ENCODE measurements at places on chromosomes 12 and 14. TPM values are rescaled to one million over a fixed set of nuclear protein-coding genes. Genes with fewer than 3 reads are reported as not detected.

The TSPAN19 gene
- not detected for total RNA-seq

The CFAP73 gene
- not detected for total RNA-seq

The INSM2 gene
- not detected for total RNA-seq

The CD163L1 gene
- not detected for total RNA-seq

The KRT79 gene
- not detected for total RNA-seq

The NTF3 gene
- 1.5 TPM for total RNA-seq

The CSRP2 gene
- 36.7 TPM for total RNA-seq

The CPNE6 gene
- total RNA-seq, result not detected

The CARMIL3 gene
- 0.17 TPM for total RNA-seq

The ADAM21 gene
- total RNA-seq, result 0.66 TPM

The SLC4A8 gene
- 3.3 TPM for total RNA-seq

The RNU4-1 gene
- under 0.01 TPM for total RNA-seq

The TMEM179 gene
- total RNA-seq, result under 0.01 TPM

GRCh38 chr14:51547260-51547659 is 104.5 kb upstream of the FRMD6 start:
- H3K36me3 ChIP-seq, result no peaks in the 10 kb centered on the region
- H3K4me3 ChIP-seq, result no peak overlapping the region
- peaks cover 24% of the 10 kb centered on the region for H3K4me1 ChIP-seq
- H3K27me3 ChIP-seq, result no peaks in the 10 kb centered on the region
- peak overlapping the region; percentile 76 for H3K27ac ChIP-seq
- peak; percentile 100 for DNase-seq

DNA sequence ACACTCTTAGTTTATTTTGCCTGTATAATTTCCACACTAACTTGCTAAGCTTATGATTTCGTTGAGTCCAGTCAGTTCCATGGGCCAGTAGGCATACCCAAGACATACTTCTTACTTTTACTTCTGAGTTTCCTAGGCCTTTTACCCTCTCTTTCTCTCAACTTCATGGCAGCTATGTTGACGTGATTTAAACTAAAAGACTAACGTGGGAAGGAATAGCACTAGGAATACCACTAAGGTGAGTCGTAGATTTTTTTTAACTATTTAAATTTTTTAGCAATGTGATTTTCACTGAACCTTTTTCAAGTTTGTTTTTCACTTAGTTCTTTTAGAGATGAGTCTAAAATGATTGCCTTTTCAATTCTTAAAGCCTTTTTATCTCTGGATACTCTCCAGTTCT is 793.5 kb upstream of the NOVA1 start:
- no peak overlapping the region for H3K4me3 ChIP-seq
- no peak overlapping the region for H3K27ac ChIP-seq
- H3K36me3 ChIP-seq, result no peaks in the 10 kb centered on the region

DNA sequence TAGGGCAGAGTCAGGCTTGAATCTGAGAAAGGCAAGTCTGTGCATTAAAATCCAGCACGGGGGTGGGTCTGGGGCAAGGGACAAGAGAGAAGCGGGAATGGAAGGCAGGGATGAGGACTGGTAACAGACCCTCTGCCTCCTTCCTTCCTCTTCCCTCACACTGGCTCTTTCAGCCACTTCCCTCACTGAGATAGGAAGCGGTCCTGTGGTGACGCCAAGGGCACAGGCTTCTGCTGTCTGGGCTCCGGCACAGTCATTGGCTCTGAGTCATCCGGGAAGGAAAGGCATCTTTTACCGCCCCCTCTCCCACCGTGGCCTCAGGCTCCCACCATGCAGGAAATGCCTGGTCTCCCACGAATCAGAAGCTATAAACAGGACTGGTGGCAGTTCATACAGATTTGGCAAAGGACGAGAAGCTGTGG is 70.2 kb downstream of the ETV6 start:
- DNase-seq, result peak; percentile 99
- no peaks in the 10 kb centered on the region for H3K27me3 ChIP-seq
- no peaks in the 10 kb centered on the region for H3K36me3 ChIP-seq
- H3K4me3 ChIP-seq, result no peak overlapping the region
- peak overlapping the region; percentile 67 for H3K27ac ChIP-seq

DNA sequence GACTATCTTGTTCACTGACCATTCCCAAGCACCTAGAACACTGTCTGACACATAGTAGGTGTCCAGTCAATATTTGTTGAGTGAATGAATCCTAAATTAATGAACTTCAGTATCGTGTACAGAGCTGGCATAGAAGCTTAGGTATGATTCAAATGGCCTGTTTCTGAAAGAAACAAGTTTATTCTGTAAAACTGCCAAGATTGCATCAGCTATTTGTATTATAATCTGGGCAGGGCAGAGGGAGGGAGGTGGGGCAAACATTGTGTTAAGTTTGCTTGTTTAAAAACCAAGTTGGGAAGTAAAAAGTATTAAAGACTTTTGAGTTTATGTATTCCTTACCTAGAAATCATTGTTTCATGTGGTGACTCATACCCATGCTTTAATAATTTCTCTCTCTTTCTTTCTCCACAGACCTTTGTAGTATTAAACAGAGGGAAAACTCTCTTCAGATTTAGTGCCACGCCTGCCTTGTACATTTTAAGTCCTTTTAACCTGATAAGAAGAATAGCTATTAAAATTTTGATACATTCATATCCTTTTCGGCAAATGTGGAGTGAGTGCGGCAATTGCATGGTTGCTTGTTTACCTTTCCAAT is 92.8 kb downstream of the SCN8A start:
- no peak overlapping the region for H3K27ac ChIP-seq
- H3K36me3 ChIP-seq, result no peaks in the 10 kb centered on the region
- H3K4me3 ChIP-seq, result no peak overlapping the region

- H3K27me3 ChIP-seq, result no peaks in the 10 kb centered on the region
- no peak overlapping the region for H3K4me3 ChIP-seq
- peak overlapping the region; percentile 37 for H3K27ac ChIP-seq
These were observed 74.9 kb upstream of the ATP2B1 start for GRCh38 chr12:89783359-89784060.

DNA sequence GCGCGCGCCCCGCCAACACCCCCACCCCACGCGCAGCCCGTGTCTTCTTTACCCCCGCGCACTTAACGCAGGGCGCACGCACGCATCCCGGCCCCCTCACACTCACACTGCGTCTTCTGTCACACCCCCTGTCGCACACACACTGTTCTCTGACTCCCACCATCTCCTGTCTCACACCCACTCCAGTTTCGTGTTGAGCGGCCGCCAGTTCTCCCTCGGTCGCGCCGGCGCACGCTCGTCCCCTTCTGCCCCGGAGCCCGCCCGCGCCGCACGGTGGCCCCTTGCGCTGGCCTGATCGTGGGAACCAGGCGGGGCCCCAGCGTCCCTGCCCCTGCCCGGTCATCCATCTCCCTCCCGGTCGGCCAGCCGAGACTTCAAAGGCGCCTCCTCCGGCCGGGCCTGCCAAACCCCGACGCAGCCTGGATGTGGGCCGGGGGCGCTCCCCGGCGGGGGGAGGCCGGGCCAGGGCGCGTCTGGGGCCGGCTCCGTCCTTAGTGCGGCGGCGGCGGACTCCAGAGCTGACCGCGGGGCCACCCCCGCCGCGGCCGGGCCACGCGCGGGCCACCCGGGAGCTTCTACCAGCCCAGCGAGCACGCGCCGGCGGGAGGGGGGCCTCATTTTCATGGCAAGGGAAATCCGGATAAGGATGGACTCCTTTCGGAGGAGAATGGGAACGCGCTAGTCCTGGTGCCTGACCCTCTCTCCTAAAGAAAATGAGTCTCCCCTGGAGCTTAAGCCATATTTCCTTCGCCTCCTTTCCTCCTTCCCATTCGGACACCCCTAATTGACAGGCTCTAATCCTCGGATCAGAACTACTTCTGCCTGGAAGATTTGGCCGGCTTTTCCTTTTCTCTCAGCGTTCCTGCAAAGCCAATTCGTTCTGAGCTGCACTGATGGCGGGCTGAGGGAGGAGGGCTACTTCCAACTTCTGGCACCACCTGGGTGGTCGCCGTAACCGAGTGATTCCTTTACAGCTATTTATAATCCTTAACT is 82.0 kb upstream of the HMGA2 start:
- H3K4me1 ChIP-seq, result no peaks in the 10 kb centered on the region
- peak overlapping the region; percentile 67 for H3K4me3 ChIP-seq
- H3K36me3 ChIP-seq, result no peaks in the 10 kb centered on the region
- peak; percentile 53 for DNase-seq
- H3K27ac ChIP-seq, result peak overlapping the region; percentile 82

- peak overlapping the region; percentile 70 for H3K4me3 ChIP-seq
- no peaks in the 10 kb centered on the region for H3K27me3 ChIP-seq
- peaks cover 23% of the 10 kb centered on the region for H3K4me1 ChIP-seq
- H3K27ac ChIP-seq, result no peak overlapping the region
- no peak for DNase-seq
- H3K36me3 ChIP-seq, result peaks cover 2% of the 10 kb centered on the region
These were observed 1.8 kb downstream of the ITGA7 start for GRCh38 chr12:55705782-55706402.

DNA sequence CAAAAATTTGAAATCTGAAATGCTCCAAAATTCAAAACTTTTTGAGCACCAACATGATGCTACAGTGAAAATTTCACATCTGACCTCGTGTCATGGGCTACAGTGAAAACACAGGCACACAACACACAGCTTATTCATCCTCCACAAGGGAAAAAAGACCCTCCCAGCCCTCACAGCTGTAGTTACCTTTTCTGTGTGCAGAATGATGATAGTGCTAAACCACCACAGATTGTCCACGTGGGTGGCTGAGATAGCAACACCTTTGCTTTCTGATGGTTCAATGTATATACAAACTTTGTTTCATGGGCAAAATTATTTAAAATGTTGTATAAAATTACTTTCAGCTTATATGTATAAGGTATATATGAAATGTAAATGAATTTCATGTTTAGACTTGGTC is 46.8 kb downstream of the FRS2 start:
- H3K36me3 ChIP-seq, result no peaks in the 10 kb centered on the region
- H3K4me1 ChIP-seq, result peaks cover 7% of the 10 kb centered on the region
- H3K27me3 ChIP-seq, result no peaks in the 10 kb centered on the region

- H3K27ac ChIP-seq, result no peak overlapping the region
- no peaks in the 10 kb centered on the region for H3K27me3 ChIP-seq
- no peaks in the 10 kb centered on the region for H3K36me3 ChIP-seq
- H3K4me1 ChIP-seq, result no peaks in the 10 kb centered on the region
- no peak overlapping the region for H3K4me3 ChIP-seq
These were observed 1063.1 kb downstream of the BCL11B start for GRCh38 chr14:98208943-98209342.

DNA sequence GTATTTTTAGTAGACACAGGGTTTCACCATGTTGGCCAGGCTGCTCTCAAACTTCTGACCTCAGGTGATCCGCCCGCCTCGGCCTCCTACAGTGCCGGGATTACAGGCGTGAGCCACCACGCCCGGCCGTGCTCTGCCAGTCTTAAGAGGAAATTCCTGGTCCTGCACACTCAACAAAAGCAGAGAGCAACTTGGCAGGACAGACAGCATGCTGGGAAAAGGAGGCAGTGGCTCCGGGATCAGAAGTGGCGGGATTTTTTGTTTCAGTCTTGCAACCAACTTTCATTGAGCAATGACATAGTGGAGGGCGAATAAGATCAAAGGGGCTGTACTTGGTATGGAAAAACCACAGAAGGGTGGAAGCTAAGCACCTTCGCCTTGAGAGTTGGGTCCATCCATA is 2.1 kb downstream of the CKAP4 start:
- peak; percentile 63 for DNase-seq
- H3K4me1 ChIP-seq, result peaks cover 10% of the 10 kb centered on the region
- H3K27me3 ChIP-seq, result no peaks in the 10 kb centered on the region

GRCh38 chr14:101334656-101335055 is 226.6 kb upstream of the DIO3 start:
- no peak overlapping the region for H3K4me3 ChIP-seq
- H3K36me3 ChIP-seq, result no peaks in the 10 kb centered on the region
- no peaks in the 10 kb centered on the region for H3K27me3 ChIP-seq

DNA sequence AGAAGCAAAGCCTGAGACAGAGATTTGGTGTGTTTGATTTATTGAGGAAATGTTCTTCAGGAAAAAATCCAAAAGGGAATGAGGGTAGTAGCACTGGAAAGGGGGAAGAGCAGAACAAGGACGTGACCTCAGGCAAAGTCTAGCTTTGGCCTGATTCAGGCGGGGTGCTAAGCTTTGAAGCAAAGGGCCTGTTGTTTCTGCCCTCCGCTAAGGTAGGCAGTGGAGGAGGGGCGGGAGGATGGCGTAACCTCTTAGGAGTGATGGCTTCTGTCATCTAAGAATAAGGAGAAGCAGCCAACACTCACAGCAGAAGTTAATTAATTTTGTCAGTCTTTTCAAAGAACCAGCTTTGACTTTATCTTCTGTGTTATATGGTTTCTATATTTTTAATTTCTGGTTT is 20.4 kb downstream of the ABHD12B start:
- H3K4me1 ChIP-seq, result no peaks in the 10 kb centered on the region
- no peaks in the 10 kb centered on the region for H3K36me3 ChIP-seq
- no peak for DNase-seq
- no peak overlapping the region for H3K4me3 ChIP-seq

DNA sequence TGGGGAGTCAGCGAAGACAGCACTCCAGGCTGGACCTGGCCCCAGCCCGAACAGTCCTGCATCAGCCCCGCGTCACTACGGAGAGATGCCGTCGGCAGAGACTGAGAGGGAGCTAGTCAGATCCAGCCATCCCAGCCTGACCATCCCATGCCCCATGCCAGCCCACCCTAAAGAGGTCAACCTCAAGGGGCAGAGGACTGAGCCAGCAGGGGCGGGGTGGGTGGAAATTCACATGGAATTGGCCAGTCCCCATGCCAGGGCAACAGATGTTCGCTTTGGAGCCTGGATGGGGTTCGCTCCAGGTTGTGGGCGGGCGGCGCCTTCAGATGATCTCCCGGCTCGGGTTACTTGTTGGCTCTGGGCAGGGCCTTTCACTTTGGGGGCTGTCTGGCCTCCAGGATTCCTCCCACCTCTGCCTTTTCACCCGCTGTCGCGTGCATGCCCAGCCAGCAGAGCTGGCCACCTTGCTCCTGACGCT is 154.3 kb downstream of the TSPAN9 start:
- H3K27me3 ChIP-seq, result no peaks in the 10 kb centered on the region
- H3K4me1 ChIP-seq, result no peaks in the 10 kb centered on the region
- no peaks in the 10 kb centered on the region for H3K36me3 ChIP-seq

DNA sequence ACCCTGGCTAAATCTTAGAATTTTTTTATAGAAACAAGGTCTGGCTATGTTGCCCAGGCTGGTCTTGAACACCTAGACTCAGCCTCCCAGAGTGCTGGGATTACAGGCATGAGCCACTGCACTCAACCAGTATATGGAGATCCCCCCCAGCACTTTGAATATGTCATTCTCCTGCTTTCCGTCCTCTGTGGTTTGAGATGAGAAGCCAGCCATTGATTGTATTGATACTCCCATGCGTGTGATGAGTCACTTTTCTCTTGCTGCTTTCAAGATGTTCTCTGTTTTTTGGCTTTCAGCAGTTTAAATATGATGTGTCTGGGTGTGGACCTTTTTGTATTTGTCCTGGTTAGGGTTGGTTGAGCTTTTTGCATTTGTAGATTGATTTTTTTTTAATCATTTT is 75.2 kb upstream of the DNM1L start:
- H3K36me3 ChIP-seq, result peaks cover 1% of the 10 kb centered on the region
- no peak overlapping the region for H3K27ac ChIP-seq
- peak; percentile 73 for DNase-seq
- no peak overlapping the region for H3K4me3 ChIP-seq
- no peaks in the 10 kb centered on the region for H3K27me3 ChIP-seq
